ENCODE measurements at places on chromosomes 12 and 14.

DNA sequence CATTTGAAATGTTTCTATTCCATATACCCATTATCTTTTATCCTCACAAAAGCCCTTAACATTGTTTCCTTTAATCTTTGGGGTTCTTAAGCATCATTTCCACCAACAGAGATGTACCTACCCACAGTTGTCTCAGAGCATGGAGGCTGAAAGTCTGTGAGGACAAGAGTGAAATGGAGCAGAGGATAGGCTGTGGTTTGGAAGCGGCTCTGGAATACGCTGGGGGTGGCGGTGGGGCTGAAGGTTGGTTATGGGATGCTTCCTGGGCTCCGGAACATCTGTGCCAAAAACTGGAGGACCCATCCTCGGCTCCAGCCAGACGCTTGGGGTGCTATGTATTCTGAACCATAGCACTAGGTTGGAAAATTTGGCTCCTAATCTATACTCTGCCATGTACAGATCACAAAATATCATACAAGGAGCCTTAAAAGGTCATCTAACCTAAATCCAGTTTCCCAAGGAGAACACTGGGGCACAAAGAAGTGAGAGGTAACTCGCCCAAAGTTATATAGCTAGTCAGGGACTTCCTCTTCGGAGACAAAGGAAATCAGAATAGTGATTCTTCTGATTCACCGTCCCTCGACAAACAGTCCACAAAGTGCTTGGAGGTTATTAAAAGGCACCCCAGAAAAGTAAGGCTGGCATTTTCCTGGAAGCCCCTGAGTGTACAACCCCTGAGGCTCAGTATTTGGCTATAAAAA, 2.5 kb downstream of the PPP1R3E start:
- no peak for DNase-seq

DNA sequence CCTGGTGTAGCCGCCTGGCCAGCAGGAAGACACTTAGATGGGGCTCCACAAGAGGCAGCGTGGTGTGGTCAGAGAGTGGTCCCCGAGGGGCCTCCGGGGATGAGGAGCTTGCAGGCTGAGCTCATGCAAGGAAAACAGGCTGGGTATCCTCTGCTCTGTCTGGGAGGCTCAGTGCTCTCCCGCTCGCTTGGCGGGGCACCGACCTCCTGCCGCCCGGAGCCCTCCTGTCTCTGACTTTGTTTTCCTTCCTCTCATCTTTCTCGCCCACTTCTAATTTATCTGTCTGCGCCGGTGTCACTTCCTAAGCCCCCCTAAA, 31.3 kb upstream of the DLK1 start:
- no peak for DNase-seq

- no peak for DNase-seq
These were observed 235.7 kb downstream of the CACNA1C start for GRCh38 chr12:2288471-2288870.

GRCh38 chr12:38728894-38729293, 176.5 kb downstream of the CPNE8 start:
- DNase-seq, result no peak

GRCh38 chr12:27024291-27024690, 1.9 kb downstream of the MED21 start:
- DNase-seq, result no peak

Measured in Jurkat, Clone E6-1 (cell line).